Stimulated activated CD4-positive, alpha-beta T cell treated with anti-CD3 and anti-CD28 coated beads, Interleukin-15, amount 100 ng/mL, for 1 hour (primary cell): ENCODE measurements at places on chromosomes 2 and 18.

- DNase-seq = no peak
Measured at GRCh38 chr2:71536226-71536671, 82.9 kb downstream of the DYSF start.

GRCh38 chr2:156332284-156332533 lies 312 bp downstream of the NR4A2 start:
- no peak for DNase-seq

GRCh38 chr18:7757175-7757574 lies 190.1 kb downstream of the PTPRM start:
- DNase-seq = no peak

DNA sequence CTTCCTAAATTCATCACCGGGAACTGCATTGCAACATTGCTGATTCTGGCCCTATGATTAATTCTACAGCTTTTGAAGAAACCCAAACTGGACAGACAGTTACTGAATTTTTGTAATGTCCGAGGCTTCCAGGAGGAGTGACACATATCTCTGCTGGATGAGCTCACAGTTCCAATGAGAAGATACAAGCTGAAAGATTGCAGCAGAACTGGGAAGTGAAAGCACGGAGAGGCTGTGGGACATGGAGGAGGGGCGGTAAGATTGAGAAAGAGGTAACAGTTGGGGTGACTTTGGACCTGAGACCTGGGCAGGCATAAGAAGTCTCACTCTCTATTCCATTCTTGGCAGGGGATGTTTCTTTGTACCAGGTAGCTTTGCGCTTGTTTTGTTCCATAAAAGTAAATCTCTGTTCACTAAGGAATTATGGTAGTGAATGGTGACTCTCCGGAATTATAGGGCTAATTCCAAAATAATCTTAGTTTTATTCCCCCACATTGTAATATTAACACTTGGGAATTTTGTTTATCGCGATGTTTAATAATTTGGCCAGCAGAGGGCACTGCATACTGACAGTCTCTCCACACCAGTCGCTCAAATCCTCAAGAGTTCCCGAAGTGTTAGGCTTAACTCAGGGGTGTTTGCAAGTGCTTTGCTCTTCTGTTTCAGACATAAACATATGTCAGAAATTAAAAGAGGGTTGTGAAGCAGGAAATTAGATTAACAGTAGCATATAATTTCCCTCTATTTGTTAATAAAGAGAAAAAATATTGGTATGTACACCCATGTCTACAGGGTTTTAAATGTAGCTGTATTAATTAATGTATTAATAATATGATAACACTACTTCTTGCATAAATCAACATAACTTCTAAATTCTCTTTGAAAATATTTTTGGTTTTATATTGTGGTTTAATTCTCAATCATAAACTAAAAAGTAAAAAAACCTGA lies 201.4 kb downstream of the SOCS6 start:
- DNase-seq = no peak

DNA sequence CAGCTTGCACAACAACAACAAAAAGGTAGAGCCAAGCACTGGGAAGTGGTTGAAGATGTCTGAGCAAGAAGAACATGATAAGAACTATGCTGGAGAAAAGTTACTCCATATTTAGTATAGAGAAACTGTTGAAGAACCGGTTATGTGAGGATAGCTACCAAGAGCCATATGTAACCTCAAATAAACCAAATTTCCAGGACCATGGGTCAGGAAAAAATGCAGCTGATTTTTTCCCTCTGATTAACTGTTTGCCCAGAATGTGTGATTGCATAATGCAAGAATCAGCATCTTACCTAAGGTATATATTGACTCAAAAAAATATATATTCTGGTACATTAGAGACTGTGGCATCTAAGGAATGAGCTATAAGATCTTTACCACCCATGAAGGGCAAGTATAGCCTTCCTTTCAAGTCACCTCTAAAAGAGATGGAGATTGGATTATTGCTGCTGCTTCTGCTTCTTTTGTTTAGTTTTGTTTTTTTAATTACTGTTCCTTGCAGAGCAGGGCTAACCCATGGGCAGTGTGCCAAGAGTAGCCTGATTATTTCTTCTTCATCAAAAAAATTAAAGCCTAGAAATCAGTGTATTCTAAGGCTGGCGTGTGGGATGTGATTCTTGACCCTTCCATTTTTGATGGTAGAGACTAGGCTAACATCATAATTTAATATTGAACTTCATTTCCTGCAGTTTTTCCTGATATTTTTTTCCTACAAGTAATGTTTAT lies 76.9 kb upstream of the MAP3K20 start:
- DNase-seq = no peak

DNA sequence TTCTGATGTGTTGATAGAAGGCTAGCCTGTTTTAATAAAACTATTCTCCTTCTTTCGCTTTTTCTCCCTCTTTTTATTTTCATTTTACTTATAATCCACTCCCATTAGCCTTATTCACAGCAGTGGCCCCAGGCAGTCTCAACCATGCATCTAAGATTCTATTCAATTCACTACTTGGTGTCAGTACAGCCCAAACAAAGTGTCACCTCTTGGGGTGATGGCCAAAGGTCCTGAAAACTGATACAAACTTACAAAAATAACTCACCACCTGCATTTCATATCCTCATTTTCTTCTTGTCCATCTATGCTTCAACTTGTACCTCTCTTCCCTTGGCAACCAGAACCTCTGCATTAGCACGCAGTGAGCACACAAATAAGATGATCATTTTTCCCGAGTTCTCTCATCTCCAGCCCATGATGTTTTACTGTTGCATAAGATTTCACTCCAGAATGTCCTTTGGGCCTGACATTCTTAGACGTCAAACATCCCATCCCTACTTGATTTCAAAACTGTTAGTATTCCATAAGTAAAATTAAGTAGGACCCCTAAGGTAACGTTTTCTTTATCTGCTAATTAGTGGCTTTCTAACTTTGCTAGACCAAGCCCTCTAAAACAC lies 559.3 kb upstream of the TNP1 start:
- no peak for DNase-seq

DNA sequence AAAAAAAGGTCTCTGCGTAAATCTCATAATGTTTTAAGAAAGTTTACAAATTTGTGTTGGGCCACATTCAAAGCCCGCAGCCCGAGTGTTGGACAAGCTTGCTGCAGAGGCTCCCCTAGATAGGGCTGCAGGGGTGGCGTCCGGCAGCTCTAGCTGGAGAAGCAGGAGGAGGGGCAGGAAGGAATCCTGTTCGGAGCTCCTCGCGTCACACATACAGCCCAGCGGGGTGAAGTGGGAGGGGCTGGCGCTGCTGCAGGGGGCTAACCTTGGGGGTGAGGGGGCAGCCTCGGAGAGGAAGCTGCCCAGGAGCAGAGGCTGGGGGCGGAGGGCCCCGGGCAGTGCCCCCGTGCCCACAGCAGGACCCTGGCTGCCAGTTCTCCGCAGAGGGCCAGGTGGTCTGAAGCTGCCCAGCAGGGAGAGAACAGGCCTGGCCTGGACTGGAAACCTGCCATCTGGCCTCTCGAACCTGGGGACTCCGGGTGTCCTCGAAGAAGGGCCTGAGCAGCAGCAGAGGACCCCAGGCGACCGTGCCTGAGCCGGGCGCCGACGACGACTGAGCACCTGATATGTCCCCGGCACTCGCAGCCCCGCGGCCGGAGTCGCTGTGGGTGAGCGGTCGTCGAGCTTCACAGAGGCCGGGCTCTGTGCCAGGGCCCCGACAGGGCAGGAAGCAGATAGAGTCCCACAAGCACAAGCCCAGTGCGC lies 2.6 kb upstream of the GPR35 start:
- DNase-seq = peak; percentile 1

GRCh38 chr2:47558116-47558767 lies 155.3 kb downstream of the MSH2 start:
- DNase-seq = no peak

DNA sequence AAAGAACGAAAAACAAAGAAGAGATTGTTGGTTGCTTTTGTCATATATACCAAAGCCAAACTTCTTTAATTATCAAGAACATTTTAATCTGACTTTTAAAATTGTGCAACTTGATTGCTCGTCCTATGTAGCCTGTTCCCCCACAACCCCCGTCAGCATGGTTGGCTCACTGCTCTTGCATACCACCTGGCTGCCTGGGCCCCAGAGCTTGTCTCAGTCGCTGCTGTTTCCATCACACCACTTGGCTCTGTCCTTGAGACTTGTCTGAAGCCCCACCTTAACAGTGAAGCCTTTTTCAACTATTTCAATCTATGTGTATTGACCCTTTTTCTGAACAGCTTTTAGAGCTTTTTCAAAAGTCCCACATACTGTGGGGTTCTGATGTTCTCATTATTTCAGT lies 270.8 kb downstream of the ZNF407 start:
- DNase-seq = no peak

DNA sequence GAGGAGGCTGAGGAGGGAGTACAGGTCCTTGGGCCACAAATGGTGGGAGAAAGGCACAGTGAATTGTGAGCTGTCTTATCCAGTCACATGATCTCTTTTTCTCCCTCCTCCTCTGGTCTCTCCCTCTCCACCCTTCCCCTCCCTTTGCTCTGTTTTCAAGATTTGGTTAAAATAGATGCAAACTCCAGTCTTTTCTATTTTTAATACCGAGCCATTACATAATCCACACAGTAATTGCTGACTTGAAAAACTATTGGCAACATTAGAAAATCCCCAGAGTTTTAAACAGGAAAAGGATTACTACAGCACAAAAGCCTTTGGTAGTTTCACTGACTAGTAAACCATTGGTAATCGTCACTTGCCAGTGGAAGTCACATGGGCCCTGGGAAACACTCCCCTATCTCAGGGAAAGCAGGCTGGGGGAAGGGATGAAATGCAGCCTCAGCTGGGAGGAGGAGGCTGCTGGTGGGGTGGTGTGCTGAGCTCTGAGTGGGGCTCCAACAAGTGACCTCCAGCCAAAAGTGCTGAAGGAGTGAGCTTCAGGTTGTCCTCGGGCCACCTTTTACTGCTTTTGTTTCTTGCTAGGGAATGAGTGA lies 57.4 kb upstream of the PCBP1 start:
- DNase-seq = no peak

DNA sequence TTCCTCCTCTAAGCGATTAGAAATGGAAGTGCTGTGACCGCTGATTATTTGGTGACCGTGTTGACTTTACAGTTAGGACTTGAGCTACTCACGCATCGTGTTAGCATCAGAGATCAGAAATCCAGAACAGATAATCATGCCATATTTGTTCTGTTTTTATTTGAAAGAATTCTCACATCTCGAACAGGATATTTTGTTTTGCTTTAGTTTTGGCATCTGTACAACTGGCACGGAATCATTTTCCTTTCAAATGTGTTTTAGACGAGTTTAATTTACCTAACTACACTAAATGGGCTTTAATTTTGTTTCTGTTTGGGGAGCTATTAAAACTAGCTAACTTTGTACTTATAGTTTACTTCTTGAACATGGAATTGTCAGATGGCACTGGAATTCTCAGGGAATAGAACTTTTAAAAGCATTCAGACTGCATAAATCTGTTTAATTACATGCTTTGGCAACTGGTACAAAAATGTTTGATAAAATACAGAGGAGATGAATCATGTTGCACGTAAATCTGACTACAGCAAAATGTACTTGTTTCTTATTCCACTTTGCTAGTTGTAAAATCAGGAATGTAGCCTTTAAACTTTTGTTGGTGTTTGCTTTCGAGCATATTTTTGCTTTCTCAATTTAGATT lies 1.4 kb downstream of the ITPRID2 start:
- no peak for DNase-seq

GRCh38 chr2:88128654-88129312 lies 921 bp upstream of the FABP1 start:
- DNase-seq = no peak

DNA sequence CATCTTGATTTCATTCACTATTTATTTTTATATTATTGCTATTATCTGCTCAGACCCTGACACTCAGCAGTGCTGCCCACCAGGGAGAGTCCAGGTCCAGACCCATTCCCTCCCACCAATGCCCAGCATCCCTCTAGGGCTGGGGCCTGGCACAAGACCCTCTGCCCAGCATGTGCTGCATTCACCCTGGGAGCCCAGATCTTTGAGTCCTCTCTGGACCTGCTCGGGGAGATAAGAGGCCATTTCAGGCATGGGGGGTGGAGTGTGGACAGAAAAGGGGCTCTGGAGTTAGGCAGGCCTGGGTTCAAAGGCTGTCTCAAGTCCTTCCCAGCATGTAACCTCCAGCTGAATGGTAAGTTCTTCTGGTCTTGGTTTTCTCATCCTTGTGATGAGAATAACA lies 209.6 kb downstream of the CYP26B1 start:
- DNase-seq = no peak

- no peak for DNase-seq
Measured at GRCh38 chr2:236862526-236862925, 223.2 kb upstream of the COPS8 start.

DNA sequence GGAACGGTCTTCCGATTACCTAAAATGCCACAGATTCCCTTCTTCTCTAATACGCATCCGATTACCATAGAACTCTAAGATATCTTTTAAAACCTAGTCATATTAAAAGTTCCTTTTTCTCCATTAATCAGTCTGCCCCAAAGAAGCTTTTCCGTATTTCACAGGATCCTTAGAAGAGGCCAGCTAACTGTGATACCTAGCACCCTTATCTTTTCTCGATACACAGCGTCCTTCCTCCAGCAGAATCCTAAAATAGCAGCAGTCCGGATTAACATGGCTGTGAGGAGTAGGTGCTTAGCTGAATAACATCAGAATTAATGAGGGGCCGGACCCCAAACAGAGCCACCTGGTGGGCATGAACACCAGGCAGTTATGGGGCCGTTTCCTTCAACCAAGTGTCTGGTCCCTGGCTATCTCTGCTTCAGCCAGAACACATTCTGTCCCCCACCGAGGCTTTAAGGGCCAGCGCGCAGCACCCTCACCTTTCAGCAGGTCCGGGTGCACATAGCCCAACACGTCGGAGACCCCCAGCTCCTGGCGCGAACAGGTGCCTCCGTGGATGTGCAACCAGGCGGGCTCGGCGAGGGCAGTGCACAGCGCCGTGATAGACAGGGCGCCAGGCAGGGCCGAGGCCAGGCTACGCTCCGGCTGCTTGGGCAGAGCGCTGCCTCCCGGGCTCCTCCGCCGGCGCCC lies 995 bp downstream of the TMEM127 start:
- peak; percentile 4 for DNase-seq

- DNase-seq = no peak
Measured at GRCh38 chr2:69018678-69019095, 5.7 kb downstream of the ANTXR1 start.

GRCh38 chr2:624096-624495 lies 53.1 kb downstream of the TMEM18 start:
- no peak for DNase-seq

- DNase-seq = no peak
Measured at GRCh38 chr2:46299365-46300263, 2.4 kb downstream of the EPAS1 start.

GRCh38 chr2:8225798-8226197 lies 456.1 kb upstream of the ID2 start:
- no peak for DNase-seq

DNA sequence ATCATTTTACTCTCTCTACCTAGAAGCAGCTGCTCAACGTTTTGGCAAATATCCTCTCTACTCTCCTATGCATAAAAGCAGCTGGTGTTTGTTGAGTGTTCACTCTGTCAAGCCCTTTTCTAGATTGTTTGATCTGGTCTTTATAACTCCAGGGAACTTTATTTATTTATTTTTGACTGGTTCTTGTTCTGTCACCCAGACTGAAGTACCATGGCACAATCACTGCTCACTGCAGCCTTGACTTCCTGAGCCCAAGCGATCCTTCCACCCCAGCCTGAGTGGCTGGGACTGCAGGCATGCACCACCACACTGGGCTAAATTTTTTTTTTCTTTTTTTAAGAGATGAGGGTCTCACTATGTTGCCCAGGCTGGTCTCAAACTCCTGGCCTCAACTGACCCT lies 12.7 kb downstream of the CATIP start:
- no peak for DNase-seq

GRCh38 chr2:38167968-38168350 lies 92.0 kb upstream of the CYP1B1 start:
- no peak for DNase-seq

GRCh38 chr18:37445368-37445767 lies 120.2 kb downstream of the CELF4 start:
- no peak for DNase-seq
